ENCODE measurements at places on chromosomes 3 and 15. TPM values are rescaled to one million over a fixed set of nuclear protein-coding genes. Genes with fewer than 3 reads are reported as not detected.

Gene PPARG
- 39.5 TPM for total RNA-seq

Gene SAXO2
- 2.1 TPM for total RNA-seq

Gene SLC12A8
- 2.3 TPM for total RNA-seq

Gene ZNF710
- total RNA-seq: 15.7 TPM

Gene UTS2B
- not detected for total RNA-seq

Gene CYP8B1
- not detected for total RNA-seq

Gene MESP2
- 0.52 TPM for total RNA-seq

Gene SEMA7A
- total RNA-seq: 1.6 TPM
